Activated naive CD8-positive, alpha-beta T cell treated with anti-CD3 and anti-CD28 coated beads for 36 hours (primary cell): ENCODE measurements at places on chromosomes 5 and 9. TPM values are rescaled to one million over a fixed set of nuclear protein-coding genes. Genes with fewer than 3 reads are reported as not detected.

Gene NAA35
- total RNA-seq = 33.2 TPM

Gene SPINK4
- not detected for total RNA-seq

GRCh38 chr9:9790216-9790872, 822.5 kb downstream of the PTPRD start:
- H3K4me3 ChIP-seq = no peak overlapping the region
- H3K4me1 ChIP-seq = no peaks in the 10 kb centered on the region
- no peaks in the 10 kb centered on the region for H3K36me3 ChIP-seq
- no peak for DNase-seq
- no peaks in the 10 kb centered on the region for H3K27me3 ChIP-seq
- H3K27ac ChIP-seq = no peak overlapping the region

GRCh38 chr9:83284746-83285145, 221.8 kb upstream of the RASEF start:
- H3K27me3 ChIP-seq = no peaks in the 10 kb centered on the region
- no peak overlapping the region for H3K4me3 ChIP-seq
- H3K27ac ChIP-seq = no peak overlapping the region
- no peaks in the 10 kb centered on the region for H3K4me1 ChIP-seq
- H3K36me3 ChIP-seq = no peaks in the 10 kb centered on the region

DNA sequence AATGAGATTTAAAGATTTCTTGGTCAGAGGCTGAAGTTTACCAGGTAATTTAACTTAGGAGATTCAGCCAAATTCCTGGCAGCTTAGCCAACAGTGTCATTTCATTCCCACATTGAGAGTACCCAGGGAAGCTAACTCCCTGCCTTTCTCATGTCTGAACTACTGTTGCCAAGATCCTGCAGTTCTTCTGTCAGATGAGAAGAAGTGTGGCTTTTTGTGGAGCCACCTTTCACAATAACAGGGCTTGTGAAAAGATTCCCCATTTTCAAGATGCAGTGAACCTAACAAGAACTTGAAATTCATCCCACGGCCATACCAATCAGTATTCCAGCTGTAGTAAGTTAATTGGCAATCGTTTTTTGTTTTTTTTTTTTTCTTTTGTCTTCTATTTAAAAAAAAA, 176.4 kb downstream of the XRCC4 start:
- no peak overlapping the region for H3K4me3 ChIP-seq
- peaks cover 2% of the 10 kb centered on the region for H3K36me3 ChIP-seq
- DNase-seq = no peak
- no peaks in the 10 kb centered on the region for H3K27me3 ChIP-seq
- H3K4me1 ChIP-seq = no peaks in the 10 kb centered on the region

- H3K36me3 ChIP-seq = peaks cover 42% of the 10 kb centered on the region
- peak overlapping the region; percentile 89 for H3K27ac ChIP-seq
- peak; percentile 87 for DNase-seq
- peak overlapping the region; percentile 42 for H3K4me3 ChIP-seq
These were observed 18.1 kb downstream of the TCF7 start for GRCh38 chr5:134132372-134133187.
